ENCODE measurements at places on chromosomes 11 and 22.

GRCh38 chr11:66579017-66579606, 10.7 kb upstream of the CTSF start:
- DNase-seq: peak; percentile 83

DNA sequence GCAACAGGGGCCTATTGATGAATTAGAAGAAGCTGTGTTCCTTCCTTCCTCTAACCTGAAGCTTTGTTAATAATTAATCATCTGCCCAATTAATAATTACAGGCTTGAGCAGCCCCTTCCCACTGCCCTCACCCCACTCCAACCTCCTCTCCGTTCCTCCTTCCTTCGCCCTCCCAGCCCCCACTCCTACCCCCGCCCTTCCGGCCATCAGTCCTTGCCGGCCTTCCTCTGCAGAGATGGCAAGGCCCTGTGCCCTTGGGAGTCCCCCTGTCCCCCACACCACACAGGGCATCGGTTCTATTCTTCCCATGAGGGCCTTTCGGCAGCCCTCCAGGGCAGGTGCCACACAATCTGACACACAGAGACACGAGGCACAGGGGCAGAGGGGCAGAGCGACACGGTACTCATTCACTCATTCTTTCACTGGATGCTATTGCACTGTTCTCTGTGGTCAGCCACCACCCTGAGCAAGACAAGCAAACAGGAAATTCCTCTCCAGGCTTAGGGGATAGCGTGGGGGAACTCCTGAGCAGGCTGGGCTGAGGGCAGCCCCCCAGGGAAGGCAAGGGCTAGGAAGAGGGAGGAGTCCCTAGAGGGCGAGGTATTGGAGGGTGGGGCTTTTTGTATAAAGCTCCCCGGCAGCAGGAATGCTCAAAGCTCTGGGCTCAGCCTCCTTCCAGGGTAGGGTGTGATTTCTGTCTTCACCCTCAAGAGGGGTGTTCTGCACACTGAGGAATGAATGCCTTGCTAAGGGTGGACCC, 14.7 kb downstream of the MGAT3 start:
- no peak for DNase-seq

DNA sequence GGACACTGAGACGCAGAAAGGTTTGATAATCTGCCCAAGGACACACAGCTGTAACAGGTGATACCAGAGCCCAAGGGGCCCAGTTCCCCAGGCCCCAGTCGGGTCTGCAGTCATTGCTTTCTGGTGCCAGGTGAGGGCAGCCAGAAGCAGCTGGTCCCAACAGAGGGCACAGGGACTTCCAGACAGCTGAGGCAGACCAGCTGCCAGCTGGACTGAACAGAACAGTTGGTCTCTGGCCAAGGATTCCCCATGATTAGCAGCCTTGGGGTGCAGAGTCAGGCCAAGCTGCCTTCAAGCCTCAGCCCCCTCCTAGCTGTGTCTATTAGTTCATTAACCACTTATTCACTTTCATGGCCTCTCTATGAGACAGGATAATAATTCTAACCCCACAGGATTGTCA, 105.6 kb downstream of the RRAS2 start:
- no peak for DNase-seq

DNA sequence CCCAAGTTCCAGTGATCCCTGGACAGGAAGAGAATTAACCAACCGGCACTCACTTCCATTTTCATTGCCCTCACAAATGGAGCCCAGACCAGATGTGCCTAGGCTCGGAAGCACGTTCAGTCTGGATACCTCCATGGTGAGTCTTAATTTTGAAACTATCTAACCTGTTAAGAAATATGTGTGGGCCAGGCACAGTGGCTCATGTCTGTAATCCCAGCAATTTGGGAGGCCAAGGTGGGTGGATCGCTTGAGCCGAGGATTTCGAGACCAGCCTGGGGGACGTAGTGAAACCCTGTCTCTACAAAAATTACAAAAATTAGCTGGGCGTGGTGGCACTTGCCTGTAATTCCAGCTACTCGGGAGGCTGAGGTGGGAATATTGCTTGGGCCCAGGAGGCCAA, 31.5 kb downstream of the MCAM start:
- no peak for DNase-seq

- no peak for DNase-seq
Observed at GRCh38 chr11:102422817-102423712, 29.5 kb downstream of the TMEM123 start.

- DNase-seq: no peak
Observed at GRCh38 chr11:30113326-30113898, 96.6 kb upstream of the KCNA4 start.

DNA sequence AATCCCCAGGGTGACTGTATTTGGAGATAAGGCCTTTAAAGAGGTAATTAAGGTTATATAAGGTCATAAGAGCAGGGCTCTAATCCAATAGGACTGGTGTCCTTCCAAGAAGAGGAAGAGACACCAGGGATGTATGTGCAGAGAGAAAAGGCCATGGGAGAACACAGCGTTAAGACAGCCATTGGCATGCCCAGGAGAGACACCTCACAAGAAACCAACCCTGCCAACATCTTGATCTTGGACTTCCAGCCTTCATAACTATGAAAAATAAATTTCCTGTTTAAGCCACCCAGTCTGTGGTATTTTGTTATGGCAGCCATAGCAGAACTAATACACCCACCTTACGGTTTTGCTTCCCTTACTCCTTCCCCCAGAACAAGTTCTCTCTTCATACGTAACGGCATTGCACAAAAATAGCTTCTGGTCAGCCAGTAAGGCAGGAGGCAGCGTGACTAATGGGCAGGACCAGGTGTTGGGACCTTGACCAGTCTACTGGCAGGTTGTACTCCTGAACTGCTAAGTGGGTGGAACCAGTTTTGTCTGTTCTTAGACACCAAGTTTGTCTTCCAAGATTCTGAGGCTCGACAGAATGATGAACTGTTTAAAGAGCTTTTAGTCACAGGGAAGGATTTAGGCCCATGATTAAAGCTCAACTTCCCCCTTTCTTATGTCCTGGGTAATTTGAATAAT, 31.9 kb upstream of the UPB1 start:
- no peak for DNase-seq
